ENCODE measurements at places on chromosomes 13 and 19.

DNA sequence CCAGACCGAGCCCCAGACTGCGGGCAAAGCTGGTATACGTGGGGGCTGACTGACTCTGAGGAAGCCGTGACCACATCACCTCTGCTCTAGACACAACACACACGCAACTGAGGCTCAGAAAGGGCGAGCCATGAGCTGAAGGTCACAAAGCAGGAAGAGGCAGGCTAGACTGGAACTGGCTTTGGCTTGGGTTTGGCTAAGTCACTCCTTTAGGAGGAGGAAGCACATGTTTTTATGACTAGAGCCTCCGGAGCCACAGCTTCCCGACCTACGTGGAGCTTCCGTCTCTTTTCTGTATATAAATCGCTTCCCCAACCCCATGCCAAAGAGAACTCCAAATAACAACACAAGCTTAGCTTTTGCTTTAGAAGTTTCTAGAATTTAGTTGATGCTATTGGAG is 48.0 kb downstream of the RFX2 start:
- DNase-seq = no peak

DNA sequence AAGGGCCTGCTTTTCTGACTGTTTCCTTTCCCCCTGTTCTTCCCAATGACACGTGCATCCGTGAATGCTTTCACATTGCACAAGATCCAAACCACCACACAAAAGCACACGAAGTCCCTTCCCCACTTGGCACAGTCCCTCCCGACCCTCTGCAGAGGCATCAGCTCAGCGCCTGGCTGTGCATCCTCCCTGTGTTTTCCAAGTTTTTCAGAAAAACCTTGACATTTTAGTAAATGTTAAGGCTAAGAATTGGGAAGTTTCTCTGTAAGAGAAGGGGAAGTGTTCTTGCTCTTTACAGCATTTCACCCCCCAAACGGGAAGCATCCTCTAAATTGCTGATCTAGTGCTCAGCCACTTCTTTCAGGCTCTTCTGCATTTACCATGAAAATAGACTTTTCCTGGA is 94.5 kb upstream of the TM9SF2 start:
- no peak for DNase-seq

GRCh38 chr19:58277748-58278540 is 811 bp upstream of the ZNF8 start:
- DNase-seq = no peak

- DNase-seq = no peak
Observed at GRCh38 chr19:57788114-57788692, 18.7 kb downstream of the ZNF586 start.

- DNase-seq = no peak
Observed at GRCh38 chr13:109154966-109155761, 525.8 kb downstream of the MYO16 start.

GRCh38 chr13:113620036-113620796 is 35.7 kb downstream of the TFDP1 start:
- DNase-seq = no peak

DNA sequence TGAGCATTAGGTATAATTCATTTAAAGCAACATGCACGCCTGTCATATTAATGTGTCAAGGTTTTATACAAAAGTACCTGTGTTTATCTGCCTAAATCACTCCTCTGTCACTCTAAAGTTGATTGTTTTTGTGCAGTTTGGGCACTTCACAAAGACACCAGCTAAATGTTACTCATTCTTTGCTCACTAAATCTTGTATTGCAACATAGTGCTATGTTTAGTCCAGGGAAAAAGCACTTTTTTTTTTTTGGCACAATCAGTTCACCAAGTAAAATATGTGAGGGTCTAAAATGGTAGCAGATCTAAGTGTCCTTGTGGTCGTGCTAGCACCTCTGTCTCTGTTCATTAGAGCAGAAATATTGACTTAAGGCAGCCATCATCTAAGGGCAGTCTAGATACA is 2526.7 kb upstream of the PCDH20 start:
- DNase-seq = no peak

DNA sequence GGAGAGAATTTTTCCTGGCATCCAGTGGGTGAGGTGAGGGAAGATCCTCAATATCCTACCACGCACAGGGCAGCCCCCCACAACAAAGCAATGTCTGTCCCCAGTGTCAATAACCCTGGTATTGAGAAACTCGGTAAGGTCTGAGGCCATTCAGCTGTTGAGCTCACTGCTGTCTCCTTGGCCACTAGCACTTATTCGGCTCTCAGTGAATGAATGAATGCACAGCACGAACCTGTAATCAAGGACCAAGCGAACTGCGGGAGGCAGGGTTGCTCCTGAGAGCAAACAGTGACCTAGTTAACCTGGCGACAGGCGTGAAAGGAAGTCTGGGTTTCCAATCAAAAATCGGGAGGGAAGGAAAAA is 640 bp downstream of the ZSCAN5A start:
- DNase-seq = no peak

GRCh38 chr13:43058831-43059230 is 35.4 kb downstream of the DNAJC15 start:
- DNase-seq = no peak

- DNase-seq = no peak
Observed at GRCh38 chr19:41734156-41734555, 21.2 kb upstream of the CEACAM6 start.

DNA sequence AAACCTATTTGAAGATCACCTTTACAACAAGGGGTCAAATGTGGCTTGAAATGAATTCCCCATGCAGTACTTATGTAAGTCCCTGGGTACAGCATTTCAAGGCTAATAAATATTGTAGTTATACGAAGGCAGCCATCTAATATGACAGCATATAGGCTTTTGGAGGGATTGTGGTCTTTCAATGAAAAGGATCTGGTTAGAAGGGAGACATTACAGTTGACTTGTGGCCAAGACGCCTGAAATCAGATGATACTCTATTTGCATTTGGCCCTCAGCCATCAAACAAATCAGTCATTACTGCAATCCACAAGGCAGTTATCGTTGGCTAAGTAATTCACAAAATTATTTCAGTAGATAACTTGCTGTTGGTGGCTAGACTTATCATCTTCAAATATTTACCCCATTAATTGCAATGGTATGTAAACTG is 242.7 kb downstream of the DCLK1 start:
- DNase-seq = no peak

DNA sequence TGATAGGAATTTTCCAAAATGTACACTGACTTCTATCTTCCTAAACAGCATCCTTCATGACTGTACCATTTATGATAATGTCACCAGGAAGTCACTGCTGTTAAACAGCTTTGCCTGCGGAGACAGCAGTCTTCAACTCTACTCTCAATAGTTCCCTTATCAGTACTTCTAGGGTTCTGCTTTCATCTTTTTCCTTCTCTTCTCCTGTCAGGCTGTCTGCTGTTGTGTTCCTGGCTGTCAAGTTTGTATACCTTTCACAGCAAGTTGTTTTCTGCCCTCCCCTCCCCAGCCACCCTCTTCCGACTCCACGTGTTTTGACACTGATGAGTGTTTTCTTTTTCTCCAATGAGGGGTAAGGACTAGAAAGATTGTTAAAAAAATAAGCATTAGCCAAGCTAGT is 2.2 kb downstream of the UPF3A start:
- no peak for DNase-seq

- no peak for DNase-seq
Observed at GRCh38 chr19:57382806-57383488, 6.7 kb upstream of the ZNF548 start.

GRCh38 chr13:101258071-101258470 is 158.2 kb downstream of the NALCN start:
- no peak for DNase-seq

- no peak for DNase-seq
Observed at GRCh38 chr13:46541210-46541609, 11.8 kb upstream of the LRCH1 start.

- DNase-seq = no peak
Observed at GRCh38 chr13:39148513-39148961, 110.3 kb downstream of the NHLRC3 start.

DNA sequence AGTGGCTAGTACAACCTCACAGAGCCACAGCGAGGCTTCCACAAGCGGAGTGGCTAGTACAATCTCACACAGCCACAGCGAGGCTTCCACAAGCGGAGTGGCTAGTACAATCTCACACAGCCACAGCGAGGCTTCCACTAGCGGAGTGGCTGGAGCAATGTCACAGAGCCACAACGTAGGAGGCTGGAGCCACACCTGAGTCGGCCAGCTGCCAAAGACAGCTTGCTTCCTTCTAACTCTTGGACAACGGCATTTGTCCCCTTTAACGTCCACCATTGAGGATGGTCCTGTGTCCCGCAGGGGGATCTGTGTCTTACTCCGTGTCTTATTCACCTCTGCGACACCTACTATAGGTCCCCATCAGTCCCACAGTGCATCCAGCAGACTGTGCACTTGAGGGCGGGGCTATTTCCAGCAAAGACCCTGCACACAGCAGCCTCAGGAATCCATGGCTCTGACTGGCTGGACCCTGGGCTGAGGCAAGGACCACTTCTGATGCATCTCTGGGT is 3.7 kb downstream of the ZNF787 start:
- DNase-seq = no peak

DNA sequence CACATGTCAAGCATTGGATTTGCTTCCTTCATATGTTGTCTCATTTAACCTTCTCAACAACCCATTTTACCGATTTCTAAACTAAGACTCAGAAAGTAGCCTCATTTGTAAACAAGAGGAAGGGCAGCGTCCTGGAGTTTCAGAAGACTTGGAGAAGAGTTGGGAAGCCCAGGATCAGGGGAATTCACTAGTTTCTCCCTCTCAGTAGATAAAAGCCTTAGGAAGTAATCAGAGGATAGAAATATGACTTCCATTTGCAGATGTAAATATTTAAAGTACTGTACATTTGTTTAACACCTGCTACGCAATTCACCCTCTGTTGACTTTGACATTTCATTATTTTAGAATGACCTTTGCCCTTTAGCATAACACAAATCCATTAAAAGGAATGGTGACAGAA is 216.4 kb downstream of the DCT start:
- no peak for DNase-seq

DNA sequence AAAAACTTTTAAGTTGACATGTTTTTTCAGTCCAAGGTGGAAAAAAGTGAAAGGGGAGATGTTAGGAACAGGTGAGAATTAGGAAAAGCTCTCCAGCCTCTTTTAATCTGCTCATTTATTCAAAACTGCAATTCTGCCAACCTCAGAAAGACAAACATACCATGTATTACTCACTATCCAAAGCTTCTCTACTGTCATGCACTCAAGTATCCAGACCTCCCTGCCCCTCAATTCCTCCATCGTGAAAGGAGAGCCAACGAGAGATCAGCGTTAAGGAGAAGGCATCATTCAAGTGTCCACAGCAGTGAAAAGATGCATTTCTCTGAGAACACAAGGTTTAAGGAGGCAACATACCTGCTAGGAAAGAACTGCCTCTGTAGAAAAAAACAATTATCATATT is 24.5 kb downstream of the DIAPH3 start:
- DNase-seq = no peak

DNA sequence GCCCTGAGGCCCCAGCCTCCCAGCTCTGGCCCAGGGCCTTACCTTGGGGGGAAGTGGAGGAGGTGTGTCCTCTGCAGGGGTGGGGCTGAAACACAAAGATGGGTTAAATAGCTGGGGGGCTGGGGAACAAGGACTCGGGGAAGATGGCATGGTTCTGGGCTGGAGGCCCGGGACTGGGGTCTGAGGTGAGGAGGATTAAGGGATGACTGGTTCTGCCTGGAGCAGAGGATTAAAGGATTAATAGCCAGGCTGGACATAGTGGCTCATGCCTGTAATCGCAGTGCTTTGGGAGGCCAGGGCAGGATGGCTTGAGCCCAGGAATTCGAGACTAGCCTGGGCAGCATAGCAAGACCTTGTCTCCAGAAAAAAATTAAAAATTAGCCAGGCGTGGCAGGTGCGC is 11.6 kb downstream of the MAP4K1 start:
- no peak for DNase-seq

GRCh38 chr19:40962460-40962961 is 28.6 kb upstream of the CYP2B6 start:
- no peak for DNase-seq

DNA sequence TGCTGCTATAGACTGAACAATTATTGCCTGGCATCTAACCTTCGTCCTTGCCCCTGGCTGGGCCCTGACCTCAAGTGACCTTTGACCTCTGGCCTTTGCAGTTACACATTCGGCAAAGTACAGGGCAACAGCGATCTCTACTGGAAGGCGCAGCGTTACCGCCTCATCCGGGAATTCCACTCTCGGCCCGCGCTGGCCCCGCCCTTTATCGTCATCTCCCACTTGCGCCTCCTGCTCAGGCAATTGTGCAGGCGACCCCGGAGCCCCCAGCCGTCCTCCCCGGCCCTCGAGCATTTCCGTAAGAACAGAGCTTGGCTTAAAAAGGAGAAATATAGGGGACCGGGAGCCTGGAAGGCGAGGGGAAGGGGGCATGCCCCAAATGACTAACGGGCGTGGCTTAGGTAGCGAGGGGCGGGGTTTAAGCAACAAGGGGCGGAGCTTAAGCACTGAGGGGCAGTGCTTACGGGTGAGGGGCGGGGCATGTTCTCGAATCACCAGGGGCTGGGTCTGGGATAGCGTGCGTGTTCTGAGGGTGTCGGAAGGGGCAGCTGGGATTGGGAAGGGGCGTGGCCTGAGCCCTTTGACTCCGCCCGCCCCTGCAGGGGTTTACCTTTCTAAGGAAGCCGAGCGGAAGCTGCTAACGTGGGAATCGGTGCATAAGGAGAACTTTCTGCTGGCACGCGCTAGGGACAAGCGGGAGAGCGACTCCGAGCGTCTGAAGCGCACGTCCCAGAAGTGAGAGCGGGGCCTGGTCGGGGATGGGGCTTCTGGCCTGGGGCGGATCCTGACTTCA is 52.7 kb downstream of the TRPM4 start:
- DNase-seq = peak; percentile 38

DNA sequence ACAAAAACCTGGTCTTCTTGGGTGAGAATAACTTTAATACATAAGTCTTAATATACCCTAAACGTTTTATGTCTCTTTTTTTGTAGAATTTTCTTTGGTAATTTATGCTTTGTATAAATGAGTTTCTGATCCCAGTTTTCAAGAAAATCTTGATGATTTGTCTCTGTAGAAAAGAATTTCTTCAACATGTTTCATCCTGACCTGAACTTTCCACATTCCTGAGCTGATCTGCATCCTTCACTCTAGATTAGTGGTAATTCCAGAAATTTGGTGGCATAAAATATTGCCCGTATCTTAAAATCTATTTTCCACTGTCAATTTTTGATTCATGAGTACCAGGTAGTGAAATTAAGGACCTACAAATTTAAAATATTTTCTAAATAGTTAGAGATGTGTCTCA is 16.3 kb downstream of the ZNF714 start:
- no peak for DNase-seq

GRCh38 chr19:18610556-18611326 is 1.9 kb upstream of the TMEM59L start:
- no peak for DNase-seq

DNA sequence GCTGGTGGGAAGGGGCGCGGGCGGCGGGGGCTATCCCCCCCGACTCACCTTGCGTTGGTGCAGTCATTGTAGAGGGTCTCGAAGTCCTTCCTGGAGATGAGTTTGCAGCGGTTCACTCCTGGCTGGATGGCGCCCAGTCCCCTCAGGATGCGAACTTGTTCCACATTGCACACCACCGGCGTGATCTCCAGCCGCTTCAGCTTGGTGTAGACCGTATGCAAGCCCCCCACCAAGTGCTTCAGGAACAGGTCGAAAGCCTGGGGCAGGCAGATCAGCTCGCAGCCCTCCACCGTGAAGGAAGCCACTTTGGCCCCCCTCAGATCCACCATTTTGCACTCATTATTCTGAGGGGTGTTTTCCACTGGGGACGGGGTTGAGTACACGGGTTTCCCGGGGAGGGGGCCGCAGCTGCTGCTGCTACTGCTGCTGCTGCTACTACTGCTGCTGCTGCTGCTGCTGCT is 1.1 kb downstream of the DACH1 start:
- no peak for DNase-seq

All from hematopoietic multipotent progenitor cell treated with erythropoietin and hydrocortisone succinate and interleukin-3 and kit ligand, for 15 days (in vitro differentiated cells).